Right ventricle myocardium inferior (tissue), 1 donor: ENCODE measurements at places on chromosomes 16 and 17. TPM values are rescaled to one million over a fixed set of nuclear protein-coding genes. Genes with fewer than 3 reads are reported as not detected.

DNA sequence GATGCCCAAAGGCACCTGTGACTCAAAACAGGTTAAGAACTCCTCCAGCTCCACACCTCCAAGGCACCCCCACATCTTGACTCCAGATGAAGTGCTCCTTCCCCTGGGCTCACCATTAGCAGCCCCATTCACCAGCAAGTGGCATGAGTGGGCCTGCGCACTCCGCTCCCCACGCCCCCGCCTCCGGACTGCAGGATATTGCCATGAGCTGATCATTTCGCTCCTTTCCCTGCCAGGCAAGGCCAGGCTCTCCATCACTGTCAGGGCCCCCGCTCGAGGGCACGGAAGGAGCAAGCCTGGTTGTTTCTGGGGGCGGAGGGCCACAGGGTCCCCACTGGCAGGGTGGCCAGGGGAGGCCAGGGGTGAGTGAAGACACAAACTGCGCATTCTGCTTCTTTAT, 69.9 kb downstream of the ZNF423 start:
- no peak for DNase-seq

- DNase-seq = no peak
Observed at GRCh38 chr17:39165178-39165840, 652 bp downstream of the ARL5C start.

DNA sequence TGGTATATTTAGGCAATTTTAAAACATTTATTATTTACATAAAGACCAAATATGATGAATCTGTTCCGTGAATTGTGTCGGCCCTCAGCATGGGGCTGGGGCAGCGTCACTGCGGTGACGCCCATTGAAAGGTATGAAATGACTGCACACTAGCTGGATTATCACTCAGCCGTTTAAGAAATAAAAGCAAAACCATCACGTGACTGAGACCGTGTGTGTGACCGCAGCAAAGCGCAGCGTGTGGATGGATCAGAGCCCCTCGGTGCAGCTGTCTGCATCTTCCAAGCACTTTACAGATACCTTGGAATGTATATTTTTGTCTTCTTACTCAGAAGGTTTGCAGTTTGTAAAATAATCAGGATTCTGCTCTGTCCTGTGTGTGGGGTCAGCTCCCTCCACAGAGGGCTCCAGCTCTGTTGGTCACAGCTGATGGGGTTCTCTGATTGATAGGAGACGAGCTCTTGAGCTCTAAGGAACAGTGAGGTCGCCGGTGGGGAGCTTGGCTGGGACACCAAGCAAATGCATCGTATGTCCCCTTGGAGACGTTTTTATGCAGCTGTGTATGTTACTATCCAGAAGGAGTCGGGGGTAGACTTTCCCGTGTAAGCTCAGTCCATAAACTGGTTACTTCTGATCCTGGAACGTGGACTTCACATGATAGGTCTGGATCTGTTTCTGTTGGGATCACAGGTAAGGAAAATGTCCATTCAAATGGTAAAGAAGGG, 45.1 kb downstream of the WDR45B start:
- no peak for DNase-seq

DNA sequence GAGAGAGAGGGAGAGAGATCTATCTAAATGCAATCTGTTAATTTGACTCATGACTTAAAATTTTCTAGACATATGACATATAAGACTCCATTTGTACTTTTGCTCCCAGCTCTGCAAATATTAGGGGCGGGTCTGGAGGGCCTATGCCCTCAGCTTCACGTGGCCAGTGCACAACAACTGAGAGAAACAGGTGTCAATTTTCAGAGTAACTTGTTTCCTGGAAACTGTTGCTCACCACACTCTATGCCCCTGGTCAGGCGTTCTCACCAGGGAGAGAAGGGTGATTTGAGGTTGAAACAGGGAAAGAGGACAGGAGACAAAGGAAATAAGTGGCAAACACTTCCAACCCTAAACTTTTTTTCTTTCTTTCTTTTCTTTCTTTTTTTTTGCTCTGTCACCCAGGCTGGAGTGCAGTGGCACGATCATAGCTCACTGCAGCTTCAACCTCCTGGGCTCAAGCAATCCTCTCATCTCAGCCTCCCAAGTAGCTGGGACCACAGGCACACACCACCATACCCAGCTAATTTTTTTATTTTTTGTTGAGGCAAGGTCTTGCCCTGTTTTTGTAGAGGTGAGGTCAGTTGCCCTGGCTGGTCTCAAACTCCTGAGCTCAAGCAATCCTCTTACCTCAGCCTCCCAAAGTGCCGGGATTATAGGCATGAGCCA, 270.0 kb downstream of the SLC39A11 start:
- no peak for DNase-seq

Gene SLC16A11
- total RNA-seq = 0.78 TPM

GRCh38 chr17:36858119-36859002, 78.9 kb upstream of the LHX1 start:
- DNase-seq = no peak

DNA sequence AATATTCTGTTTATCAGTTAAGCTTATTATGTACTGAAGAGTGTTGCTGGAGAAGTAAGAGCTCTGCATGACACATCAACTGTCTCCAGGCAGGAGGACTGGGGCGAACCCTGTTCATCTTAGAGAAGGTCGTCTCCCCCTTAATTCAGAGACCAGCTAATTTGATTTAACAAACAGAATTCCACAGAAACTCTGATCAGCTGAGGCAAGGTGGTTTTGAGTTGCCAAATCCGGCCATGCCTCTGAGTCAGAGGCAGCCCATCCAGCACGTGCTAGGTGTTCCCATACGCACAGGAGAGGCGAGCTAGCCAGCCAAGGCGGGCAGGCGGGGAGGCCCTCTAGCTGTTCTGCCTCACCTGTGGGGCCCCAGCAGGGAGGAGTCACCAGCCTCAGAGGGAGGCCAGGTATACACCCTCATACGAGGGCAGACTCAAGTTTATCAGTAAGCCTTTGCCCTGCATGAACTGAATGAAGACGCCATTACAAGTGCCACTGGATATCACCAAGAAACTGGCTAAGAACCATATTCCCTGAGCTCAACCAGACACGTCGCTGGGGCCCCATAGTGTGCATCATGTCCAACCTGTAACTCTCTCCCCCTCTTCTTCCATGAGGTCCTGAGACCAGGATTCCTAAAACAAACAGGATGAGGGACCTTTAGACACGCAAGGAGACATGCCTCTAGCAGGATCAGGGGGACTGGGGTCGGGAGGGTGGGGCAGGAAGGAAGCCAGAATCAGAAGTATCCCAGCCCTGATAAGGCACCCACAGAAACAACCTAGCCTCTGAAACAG, 25.7 kb downstream of the STAT5A start:
- DNase-seq = no peak

GRCh38 chr17:82031303-82031884, at the start of gene RAC3:
RAC3 (plus strand) TSS chr17:82031678; CDS start chr17:82031762, 84 bp downstream.
- no peak for DNase-seq

Gene CCDC200
- not detected for total RNA-seq

Gene TBC1D16
- total RNA-seq = 16.3 TPM

Gene TRIM72
- total RNA-seq = 2.1 TPM

Gene CLN3
- 14.8 TPM for total RNA-seq

DNA sequence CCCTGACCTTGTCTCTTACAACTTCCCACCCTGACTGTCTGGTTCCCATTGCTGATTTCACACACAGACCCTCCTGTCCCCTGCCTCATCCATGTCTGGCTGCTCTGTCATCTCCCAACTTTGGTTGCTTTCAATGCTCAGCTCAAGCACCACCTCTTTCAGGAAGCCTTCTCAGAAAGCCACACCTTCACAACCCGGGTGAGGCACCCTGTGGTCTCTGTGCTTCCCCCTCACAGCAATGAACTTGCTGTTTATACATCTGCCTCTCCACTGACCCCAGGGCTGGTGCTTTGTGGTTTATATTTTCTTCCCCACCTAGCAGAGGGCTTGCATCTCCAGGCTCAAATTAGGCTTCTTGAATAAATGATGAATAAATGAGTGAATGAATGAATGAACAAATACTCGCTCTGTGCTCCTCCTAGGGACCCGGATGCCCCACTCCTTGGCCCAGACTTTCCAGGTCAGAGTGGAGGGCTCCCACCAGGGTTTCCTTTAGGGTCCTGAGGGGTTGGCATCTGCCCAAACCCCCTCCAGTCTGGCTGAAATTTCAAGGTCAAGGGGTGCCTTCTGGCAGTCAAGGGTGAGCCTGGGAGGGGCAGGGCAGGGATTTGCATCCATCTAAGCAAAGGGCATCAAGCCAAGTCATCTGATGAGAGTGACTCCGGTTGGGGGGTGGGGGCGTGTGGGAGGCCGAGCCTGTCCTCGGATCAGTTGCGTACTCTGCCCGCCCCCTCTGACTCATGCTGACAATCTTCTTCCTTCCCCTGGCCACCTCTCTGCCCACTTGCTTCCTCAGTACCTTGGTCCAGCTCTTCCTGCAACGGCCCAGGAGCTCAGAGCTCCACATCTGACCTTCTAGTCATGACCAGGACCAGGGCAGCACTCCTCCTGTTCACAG, at the start of gene ITGAX:
Gene ITGAX (plus strand): TSS at position 783 of the 898 bp plus-strand sequence. CDS start 79 bp downstream, at position 862.
- peak; percentile 91 for DNase-seq

- no peak for DNase-seq
Observed at GRCh38 chr17:31488264-31488981, 96.9 kb downstream of the RAB11FIP4 start.

Gene HOXB3
- 1.2 TPM for total RNA-seq

DNA sequence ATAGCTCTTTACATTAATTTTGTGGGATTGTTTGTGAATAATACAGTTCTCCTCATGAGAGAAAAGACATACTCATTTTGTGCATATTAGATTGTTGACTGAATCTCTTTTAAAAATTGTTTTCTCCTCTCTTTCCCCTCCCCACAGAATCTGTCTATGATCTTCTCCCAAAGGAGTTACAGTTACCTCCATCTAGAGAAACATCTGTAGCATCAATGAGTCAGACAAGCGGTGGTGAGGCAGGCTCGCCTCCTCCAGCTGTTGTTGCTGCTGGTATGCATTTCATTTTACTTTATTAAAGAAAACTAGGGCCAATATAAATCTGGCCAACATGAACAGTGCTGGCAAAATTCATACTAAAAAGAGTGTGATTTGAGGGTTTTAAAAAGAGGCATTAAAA, 60.5 kb downstream of the NFAT5 start:
- DNase-seq = no peak

DNA sequence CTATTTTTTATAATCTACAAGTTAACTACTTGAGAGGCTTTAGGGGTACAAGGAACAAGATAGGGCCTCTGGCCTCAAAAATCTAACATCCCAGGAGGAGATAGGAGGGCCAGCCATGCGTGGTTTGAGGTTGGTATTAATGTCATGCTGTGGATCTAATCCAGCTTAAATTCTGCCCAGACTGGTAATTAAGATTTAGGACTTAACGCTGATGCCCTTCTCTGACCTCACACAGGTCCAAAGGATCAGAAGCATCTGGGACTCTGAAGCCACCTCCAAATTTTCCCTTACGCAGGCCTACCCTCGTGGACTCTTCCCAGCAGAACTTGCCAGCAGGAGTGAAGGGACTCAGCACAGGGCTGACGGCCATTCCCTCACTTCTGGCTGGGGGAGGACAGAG, 15.1 kb downstream of the SLC6A4 start:
- DNase-seq = no peak

DNA sequence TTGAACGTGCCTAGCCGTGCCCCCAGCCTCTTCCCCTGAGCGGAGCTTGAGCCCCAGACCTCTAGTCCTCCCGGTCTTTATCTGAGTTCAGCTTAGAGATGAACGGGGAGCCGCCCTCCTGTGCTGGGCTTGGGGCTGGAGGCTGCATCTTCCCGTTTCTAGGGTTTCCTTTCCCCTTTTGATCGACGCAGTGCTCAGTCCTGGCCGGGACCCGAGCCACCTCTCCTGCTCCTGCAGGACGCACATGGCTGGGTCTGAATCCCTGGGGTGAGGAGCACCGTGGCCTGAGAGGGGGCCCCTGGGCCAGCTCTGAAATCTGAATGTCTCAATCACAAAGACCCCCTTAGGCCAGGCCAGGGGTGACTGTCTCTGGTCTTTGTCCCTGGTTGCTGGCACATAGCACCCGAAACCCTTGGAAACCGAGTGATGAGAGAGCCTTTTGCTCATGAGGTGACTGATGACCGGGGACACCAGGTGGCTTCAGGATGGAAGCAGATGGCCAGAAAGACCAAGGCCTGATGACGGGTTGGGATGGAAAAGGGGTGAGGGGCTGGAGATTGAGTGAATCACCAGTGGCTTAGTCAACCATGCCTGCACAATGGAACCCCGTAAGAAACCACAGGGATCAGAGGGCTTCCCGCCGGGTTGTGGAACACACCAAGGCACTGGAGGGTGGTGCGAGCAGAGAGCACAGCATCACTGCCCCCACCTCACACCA, 724 bp downstream of the GAA start:
- DNase-seq = no peak

Gene PRSS53
- 0.62 TPM for total RNA-seq

DNA sequence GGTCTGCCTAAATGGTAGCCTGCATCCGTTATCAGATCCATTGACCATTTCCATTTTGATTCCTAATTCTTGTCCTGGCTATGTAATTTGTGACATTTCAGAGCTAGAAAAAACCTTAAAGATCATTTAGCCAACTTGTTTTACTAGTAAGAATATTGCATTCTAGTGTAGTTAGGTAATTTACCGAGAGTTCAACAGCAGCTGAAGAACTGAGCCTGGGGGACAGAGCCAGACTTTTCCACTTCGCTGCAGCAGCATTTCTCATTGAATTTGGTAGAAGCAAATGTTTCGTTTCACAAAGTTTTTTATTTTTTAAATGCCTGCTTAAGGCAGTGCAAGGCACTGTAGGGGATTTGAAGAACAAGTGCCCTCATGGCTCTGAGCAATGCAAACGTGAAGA, 59.2 kb upstream of the MARCHF10 start:
- DNase-seq = no peak

DNA sequence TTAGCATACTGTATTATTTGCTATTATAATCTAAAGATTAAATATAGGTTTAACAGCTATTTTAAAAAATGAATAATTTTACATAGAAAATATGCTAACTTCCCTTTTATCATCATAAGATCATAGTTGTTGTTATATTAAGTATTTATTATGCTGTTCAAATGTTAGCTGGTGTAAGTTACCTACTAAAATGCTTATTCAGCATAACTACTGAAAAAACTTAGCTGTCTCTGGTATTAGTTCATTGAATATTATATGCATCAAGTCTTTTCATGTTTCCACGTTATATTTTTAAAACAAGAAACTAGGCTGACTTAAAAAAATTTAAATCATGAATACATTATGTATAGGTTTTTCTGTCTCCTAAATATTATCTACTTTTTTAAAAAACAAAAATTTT, 62.6 kb downstream of the NETO2 start:
- no peak for DNase-seq

- DNase-seq = no peak
Observed at GRCh38 chr16:77899416-77899815, 111.1 kb downstream of the VAT1L start.

Gene MYO1D
- 4.7 TPM for total RNA-seq
